ENCODE measurements at places on chromosomes 7 and 10.

GRCh38 chr7:55508221-55509011, 63.9 kb downstream of the VOPP1 start:
- no peak for DNase-seq

GRCh38 chr10:69974551-69975155, 78.0 kb upstream of the MACROH2A2 start:
- no peak for DNase-seq

GRCh38 chr10:96720422-96721206, at the start of gene PIK3AP1:
TSS of gene PIK3AP1 (minus strand) at chr10:96720514. CDS start at chr10:96720394, 120 bp downstream.
- peak; percentile 20 for DNase-seq

GRCh38 chr10:24451325-24451820, 242.4 kb downstream of the KIAA1217 start:
- DNase-seq: no peak

GRCh38 chr7:45013465-45013967, 13.5 kb downstream of the CCM2 start:
- no peak for DNase-seq

GRCh38 chr7:144048648-144049047, at the start of gene OR2A5:
TSS of gene OR2A5 (plus strand) at chr7:144048948. CDS start at chr7:144050402, 1,454 bp downstream.
- no peak for DNase-seq
